ENCODE measurements at places on chromosomes 4 and X.

- no peak for DNase-seq
Measured at GRCh38 chrX:115399306-115399705, 109.8 kb downstream of the LUZP4 start.

DNA sequence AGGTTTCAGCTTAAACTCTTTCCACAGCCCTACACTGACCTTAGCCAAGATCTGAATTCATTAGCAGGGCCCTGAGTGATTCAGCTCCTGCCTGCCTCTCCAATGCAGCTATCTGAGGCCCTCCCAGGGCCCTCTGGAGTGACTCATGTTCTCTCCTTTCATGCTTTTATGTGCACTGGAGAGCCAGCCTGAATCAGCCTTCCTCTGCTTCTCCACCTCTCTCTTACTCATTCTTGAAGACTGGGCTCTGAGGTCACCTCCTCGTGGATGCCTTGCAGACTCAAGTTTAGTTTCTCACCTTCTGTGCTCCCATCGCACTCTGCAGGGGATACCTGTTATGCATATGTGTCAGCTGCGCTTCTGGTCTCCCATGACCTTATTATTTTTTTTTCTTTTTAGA is 3.1 kb upstream of the OCIAD2 start:
- peak; percentile 88 for DNase-seq

- peak; percentile 62 for DNase-seq
Measured at GRCh38 chrX:39816871-39817731, 280.7 kb downstream of the BCOR start.

DNA sequence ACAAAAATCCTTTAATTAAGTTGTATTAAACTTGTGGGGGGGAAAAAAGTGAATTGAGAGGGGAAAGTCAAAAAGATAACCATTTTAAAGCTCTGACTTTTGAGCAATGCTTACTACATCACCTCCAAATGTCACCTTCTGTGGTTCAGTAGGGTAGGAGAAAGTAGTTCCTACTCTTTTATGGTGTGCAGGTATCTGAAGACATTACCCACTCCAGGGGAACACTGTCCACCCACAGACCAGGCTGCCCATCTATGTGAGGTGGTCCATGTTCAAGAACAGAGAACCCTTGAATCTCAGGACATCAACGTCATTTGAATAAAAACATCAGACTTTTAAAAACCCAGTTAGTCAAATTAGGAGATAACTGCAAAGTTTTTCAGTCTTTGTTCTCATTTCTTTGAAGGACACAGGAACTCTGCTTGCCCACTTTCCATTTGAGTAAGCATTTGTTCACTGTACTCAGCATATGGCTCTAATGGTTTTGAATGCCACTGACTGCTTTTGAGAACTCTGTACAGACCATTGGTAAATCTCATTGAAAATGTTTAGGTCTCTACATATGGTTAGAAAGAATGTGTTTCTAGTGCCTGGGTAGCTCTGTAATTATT is 18.4 kb downstream of the NMU start:
- DNase-seq: no peak

- DNase-seq: peak; percentile 12
Measured at GRCh38 chrX:24090300-24091200, 35.8 kb downstream of the EIF2S3 start.

- DNase-seq: no peak
Measured at GRCh38 chr4:16035843-16036242, 48.0 kb downstream of the PROM1 start.

- no peak for DNase-seq
Measured at GRCh38 chrX:76796311-76796710, 368.8 kb downstream of the MAGEE1 start.

DNA sequence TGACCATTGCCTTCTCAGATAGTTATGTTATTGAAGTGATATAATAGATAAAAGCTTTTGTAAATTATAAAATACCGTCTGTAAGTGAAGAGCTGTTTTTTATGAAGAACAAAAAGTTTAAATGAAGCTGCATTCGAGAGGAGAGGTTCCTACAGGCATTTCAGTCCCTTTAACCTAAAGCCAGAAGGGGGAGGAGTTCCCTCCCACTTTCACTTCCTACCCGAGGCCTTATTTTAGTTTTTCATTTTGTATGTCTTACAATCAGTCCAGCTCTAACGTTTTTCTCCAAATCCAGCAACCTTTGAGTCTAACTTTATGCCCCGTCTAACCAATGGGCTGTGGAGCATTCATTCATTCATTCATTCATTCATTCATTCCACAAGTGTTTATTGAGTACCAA is 16.5 kb upstream of the SOX3 start:
- DNase-seq: no peak

DNA sequence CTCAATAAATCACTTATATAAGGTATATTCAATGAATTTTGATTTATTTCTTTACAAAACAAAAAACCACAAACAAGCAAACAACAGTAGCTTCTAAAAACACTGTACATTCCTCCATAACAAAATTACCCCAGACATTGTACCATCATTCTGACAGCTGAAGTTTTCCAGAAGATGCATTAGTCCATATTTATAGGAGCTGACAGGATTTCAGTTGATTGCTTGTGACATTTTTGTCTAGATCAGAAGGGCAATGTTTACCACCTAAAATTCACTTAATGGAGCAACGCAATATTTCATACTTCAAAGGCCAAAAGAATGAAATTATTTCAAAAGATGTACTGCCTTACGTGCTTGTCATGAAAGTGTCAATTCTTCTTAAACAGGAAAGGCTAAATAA is 167.0 kb downstream of the ATP10D start:
- no peak for DNase-seq

DNA sequence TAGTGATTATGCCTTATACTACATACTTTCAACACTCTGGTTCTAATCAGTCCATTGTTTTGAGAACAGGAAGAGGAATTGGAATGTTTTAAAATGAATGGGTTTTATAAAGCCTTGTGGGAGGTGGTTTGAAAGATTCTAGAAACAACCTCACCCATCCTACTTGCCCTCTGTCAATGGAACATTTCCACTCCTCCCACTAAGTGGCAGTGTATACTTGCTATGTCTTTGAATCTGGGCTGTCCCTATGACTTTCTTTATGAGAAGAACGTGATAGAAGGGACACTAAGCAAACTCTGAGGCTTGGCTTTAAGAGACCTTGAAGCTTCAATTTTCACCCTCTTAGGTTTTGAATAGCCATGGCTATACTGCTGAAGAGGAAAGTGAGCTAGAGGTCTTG is 611.2 kb downstream of the PPP4R3C start:
- peak; percentile 11 for DNase-seq

DNA sequence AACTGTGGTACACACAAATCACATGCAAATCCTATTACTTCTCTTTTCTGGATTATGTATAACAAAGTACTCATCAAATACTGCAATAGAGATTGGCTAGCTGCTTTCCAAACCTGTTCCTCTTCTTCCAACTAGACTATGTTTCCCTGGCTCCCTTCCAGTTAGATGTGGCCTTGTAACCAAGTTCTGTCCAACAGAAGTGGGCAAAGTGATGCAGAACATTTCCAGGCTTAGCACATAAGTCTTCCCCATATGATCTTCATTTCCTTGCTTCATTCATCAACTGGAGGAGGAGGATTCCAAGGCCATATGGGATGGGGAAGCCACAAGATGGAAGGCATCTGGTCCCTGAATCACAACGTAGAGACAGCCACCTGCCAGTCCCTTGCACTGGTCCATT is 8.0 kb downstream of the SLC9A7 start:
- DNase-seq: no peak

GRCh38 chrX:54446084-54446483 is 5.9 kb downstream of the TSR2 start:
- DNase-seq: no peak

DNA sequence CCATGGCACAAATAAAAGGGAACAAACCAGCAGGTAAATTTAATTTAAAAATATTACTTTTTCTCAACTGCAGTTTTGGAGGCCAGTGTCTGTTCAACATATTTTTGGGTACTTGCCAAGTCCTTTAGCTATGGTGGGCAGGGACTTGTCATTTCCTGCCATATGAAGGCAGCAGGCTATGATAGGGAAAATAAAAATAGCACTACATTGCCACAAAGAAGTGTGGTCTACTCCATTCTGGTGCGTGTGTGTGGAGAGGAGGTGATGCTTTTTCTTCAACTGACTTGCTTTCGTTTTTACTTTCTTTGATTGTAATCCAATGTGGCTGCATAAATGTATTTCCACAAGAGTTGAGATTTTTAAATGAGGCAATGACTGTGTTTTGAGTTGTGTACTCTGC is 17.2 kb downstream of the GPR174 start:
- no peak for DNase-seq

DNA sequence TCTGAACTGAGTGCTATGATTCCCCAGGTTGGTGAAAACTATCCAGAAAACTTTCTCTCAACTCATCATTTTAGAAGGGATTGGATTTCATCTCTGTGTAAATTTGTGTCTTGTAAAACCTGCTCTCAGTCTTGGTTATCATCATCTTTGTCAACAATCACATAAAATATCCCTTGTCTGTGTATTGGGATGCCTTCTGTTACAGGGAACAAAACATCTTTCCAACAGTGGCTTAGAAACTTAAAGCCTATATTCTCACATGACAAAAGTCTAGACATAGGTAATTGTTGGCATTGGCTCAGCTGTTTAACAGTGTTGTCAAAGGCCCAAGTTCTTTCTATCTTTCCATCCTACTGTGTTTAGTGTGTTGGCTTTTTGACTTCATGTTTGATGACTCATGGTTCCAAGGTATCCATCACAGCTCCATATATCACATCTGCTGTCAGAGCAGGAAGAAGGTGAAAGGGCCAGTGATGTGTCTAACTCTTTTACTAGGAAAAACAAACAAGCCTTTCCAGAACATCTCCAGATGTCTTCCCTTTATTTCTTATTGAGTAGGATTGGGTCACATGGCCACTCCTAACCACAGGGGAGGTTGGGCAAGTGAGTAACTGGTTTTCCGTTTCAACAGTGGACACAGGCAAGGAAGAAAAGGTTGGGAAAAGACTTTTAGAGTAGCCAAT is 65.0 kb downstream of the PHEX start:
- peak; percentile 76 for DNase-seq

DNA sequence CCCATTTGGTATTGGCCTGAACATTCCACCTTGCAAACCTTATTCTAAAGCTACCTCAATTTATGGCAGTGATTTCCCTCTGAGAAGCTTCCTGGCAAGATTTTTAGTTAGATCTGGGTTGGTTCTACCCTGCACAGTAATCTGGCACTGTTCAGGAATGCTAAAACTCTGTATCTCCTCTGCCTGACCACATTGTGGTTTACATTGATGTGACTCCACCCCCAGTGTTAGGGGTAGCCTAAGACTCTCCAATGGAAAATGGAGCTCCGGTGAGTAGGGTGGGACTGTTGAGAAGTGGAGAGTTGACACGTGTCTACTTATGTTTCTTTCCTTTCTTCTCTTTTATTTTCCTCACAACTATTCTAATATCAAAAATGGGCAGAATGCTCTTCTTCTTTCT is 45.4 kb downstream of the BMPR1B start:
- no peak for DNase-seq

GRCh38 chr4:77669946-77670590 is 64.4 kb downstream of the CXCL13 start:
- DNase-seq: no peak

- peak; percentile 62 for DNase-seq
Measured at GRCh38 chr4:106869551-106869950, 166.6 kb downstream of the DKK2 start.

DNA sequence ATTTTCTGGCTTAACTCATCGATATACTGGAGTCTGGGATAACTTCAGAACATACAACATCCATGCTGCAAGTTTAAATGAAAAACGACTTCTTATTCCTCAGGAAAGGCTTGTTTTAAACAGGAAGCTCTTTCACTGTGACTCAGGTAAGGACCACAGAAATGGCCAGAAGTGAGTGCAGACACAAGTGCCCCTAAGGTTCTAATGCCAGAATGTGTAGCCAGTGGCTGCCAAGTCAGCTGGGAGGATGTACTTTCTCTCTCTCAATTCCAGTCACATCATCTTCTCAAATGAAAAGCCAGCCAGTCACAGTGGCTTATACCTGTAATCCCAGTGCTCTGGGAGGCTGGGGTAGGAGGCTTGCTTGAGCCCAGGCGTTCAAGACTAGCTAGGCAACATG is 144.6 kb downstream of the SH3KBP1 start:
- DNase-seq: no peak

GRCh38 chrX:47172549-47172948 is 21.1 kb upstream of the UBA1 start:
- DNase-seq: no peak

All from fibroblast of villous mesenchyme (primary cell).